ENCODE measurements at places on chromosomes 4 and X. TPM values are rescaled to one million over a fixed set of nuclear protein-coding genes. Genes with fewer than 3 reads are reported as not detected.

Gene SPARCL1
- 183 TPM for polyA plus RNA-seq

Gene SPRY1
- polyA plus RNA-seq: 184 TPM

Gene FOXP3
- 0.66 TPM for polyA plus RNA-seq

Gene TIMP1
- 120 TPM for polyA plus RNA-seq

Gene VCX
- polyA plus RNA-seq: not detected

DNA sequence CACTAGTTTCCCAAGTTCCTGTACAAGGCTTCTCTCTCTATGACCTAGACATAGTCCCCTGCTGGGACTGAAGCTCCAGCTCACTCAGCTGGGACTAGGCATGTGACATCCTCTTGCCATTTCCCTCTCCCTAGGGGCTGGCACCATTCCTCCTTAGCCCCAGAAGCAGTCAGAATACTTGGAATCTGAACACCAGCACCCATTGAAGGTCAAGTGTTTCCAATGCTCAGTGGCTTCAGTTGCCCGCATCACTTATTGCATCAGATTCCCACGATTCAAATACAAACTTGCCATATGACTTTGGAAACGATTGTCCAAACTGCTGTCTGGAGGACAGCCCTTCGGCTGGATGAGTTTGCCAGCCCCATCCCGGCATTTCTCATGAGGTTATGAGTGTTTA lies 65.5 kb upstream of the HOPX start:
- DNase-seq: no peak

GRCh38 chrX:22399437-22400192 lies 126.9 kb downstream of the CBLL2 start:
- no peak for DNase-seq

- DNase-seq: no peak
Observed at GRCh38 chr4:39427520-39428114, 20.9 kb downstream of the KLB start.

GRCh38 chr4:70901607-70901983 lies 574 bp upstream of the MOB1B start:
- DNase-seq: no peak

GRCh38 chrX:74251006-74251930 lies 52.7 kb upstream of the ZCCHC13 start:
- no peak for DNase-seq

DNA sequence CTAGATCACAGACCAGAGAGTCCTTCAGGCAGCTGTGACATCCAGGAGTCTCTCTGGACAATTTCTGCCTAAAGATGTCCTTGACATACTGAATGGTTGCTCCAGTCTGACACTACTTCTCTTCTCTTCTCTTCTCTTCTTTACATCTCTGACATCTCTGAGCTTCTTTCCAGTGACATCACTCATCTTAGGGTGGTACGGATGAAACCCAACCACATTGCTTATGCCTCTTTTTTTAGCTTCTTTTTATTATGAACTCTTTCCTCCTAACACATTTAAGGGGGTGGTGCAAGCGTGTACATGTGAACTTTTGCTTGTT lies 39.4 kb upstream of the IRF2 start:
- DNase-seq: no peak

- no peak for DNase-seq
Observed at GRCh38 chr4:184617600-184618196, 31.5 kb downstream of the CASP3 start.

DNA sequence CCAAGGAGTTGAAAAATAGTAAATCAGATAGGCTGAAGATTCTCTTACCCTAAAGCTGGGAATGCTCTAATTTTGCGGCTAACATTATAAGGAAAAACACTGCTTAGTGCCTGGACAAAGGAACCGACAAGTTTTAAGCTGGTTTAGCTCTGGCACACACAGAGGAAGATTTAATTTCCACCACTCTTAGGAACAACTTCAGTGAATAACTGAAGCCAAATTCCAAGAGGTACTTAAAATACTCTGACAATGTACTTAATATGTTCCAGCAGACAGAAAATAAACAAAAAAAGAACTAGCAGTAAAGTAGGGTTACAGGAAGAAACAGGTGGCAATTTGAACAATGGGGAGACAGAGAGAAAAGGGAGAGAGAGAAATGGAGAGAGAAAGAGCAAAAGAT lies 340.8 kb upstream of the NDST4 start:
- DNase-seq: no peak

GRCh38 chr4:78763251-78763650 lies 12.9 kb upstream of the BMP2K start:
- no peak for DNase-seq
